ENCODE measurements at places on chromosomes 12 and 14.

DNA sequence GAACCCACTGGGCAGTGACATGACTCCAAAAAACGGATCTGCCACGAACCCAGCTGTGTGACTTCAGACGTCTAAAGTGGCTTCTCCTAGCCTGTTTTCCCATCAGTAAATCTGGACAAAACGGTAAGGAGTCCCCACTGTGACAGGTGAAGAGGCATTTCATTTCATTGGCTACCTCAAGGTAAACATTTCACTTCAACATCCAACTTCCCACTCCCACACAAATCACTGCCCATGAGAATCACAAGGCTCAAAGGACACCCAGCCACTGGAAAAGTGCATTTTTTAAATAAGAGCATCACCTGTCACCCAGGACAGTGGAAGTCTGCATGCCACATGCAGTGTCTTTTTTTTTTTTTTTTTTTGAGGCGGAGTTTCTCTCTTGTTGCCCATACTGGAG lies 27.9 kb downstream of the HSP90AA1 start:
- DNase-seq, result no peak

- no peak for DNase-seq
These were observed 30.1 kb upstream of the GPR132 start for GRCh38 chr14:105095236-105095805.

DNA sequence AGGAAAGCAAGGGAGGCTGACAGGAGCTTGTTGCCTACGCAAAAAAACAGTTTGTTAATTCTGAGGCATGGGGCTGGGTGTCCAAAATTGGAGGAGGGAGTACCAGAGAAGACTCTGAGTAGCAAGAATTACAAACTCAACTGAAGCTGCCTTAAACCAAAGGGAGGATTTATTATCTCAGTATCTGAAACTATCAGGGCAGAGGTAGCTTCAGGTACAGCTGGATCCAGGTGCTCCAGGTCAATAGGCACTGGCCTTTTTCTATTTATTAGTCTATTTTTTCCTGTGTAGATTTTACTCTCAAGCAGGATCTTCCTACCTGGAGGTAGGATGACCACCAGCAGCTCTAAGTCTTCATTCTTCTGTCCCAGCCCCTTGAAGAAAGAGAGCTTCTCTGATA lies 135.3 kb upstream of the NCOR2 start:
- DNase-seq, result no peak

DNA sequence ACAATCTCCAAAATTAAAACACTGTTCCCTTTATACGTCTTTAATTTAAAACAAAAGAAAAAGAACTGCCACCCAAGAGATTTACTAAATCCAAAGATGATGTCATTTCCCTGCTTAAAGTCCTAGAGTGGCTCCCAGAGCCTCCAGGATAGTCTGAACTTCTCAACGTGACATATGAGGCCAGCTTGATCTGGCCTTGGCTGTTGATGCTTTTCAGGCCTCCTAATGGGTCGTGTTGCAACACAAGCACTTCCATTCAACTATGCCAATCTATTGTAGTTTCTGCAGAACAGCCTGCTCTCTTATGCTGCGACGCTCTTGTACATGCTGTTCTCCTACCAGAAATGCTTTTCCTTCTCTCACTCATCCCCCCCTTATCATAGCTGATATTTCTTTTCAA lies 35.7 kb downstream of the LGR5 start:
- no peak for DNase-seq

- DNase-seq, result no peak
These were observed 186.0 kb upstream of the HMGA2 start for GRCh38 chr12:65638324-65638723.

- DNase-seq, result no peak
These were observed 137.4 kb downstream of the DAAM1 start for GRCh38 chr14:59325906-59326305.

GRCh38 chr12:11862798-11863197 lies 207.9 kb upstream of the BCL2L14 start:
- DNase-seq, result no peak

GRCh38 chr12:19428246-19428645 lies 11.0 kb upstream of the AEBP2 start:
- no peak for DNase-seq

DNA sequence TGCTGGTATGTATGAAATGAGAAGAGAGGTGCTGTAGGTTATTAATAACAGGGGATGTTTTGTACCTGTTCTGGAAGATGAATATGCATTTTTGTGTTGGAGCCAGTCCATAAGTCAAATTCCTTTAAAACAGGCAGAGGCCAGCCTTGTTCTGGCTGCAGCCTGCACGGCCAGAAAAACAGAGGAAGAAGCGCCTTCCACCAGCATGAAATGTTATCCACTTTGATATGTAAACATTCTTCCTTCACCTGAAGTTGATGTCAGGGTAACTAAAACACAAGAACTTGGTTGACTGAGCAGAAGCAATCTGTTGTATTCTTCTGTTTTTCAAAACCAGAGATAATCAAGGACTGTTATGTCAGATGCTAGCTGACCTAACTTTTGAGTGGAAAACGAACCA lies 237.9 kb upstream of the PLEKHG7 start:
- DNase-seq, result no peak

DNA sequence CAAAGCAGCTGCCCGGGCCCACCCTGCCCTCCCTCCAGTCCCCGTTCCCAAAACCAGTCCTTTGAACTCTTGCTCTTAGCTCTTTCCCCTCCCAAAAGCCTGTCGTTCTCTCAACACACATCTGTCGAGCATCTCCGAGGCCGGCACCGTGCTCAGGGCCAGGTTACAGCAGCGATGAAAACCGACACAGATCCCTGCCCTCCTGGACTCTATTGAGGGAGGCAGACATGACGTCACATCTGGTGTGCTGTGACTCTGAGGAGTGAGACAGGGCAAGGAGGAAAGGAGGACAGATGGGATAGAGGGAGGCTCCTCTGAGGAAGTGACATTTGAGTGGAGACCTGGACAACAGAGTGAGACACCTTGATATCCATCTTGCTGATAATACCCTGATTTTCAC lies 34.6 kb upstream of the PWP1 start:
- no peak for DNase-seq

- no peak for DNase-seq
These were observed 96.8 kb upstream of the MDM1 start for GRCh38 chr12:68428724-68429501.

GRCh38 chr12:95173392-95174251 lies 43.6 kb downstream of the FGD6 start:
- peak; percentile 30 for DNase-seq

DNA sequence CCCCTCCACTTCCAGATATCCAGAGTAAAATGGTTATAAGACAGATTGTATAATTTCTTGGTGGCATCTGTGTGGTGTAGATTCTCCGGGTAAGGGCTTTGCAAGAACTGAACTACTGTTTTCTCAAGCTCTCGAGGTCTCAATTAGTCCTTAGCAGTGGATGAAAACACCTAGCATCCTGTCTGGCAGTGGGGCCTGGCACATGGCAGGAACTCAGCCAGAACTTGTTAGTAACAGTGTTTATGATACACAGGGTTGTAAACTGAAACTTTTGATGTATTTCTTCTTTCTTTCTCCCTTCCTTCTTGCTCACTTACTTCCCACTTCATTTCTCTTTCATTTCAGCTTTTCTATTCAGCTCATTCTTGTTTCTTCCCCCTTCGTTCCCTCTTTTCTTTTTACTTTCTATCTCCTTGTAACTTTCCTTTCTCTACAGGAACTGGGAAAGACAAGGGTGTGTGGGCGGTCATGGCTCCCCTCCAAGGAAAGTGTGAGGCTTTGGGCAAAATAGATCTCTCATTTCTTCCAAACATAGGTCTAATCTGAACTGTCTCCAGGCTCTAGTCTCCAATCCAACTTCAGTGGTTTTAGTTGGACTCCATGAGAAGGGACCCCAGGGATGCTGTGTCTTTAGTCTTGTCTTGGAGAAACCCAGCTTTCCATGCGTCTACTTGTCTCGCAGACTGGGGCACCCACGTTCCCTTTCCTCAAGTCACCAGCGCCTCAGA lies 159.7 kb downstream of the PAH start:
- peak; percentile 33 for DNase-seq

- no peak for DNase-seq
These were observed 3.7 kb downstream of the TAS2R42 start for GRCh38 chr12:11183011-11183410.

- no peak for DNase-seq
These were observed 870.8 kb downstream of the GALC start for GRCh38 chr14:87122166-87122565.

- peak; percentile 85 for DNase-seq
These were observed 159.5 kb downstream of the ZFP36L1 start for GRCh38 chr14:68633131-68633991.

DNA sequence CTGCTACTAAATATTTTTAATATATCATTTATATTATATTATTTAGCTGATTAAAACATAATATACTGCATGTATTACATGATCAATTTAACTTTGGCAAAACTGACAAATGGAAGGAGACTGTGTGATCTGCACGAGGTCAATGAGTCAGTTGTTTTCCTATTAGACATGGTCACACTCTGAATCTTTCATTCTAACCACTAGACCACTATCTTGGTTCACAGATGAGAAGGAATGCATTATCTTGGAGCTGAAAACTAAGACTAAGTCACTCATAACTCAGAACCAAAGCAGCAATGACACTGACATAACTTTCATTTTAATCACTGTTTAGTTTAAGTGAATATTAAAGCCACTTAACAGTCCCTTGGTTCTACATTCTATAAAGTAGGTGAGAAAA lies 37.4 kb downstream of the GNPTAB start:
- no peak for DNase-seq

GRCh38 chr14:68426661-68427549 lies 366.0 kb downstream of the ZFP36L1 start:
- no peak for DNase-seq

DNA sequence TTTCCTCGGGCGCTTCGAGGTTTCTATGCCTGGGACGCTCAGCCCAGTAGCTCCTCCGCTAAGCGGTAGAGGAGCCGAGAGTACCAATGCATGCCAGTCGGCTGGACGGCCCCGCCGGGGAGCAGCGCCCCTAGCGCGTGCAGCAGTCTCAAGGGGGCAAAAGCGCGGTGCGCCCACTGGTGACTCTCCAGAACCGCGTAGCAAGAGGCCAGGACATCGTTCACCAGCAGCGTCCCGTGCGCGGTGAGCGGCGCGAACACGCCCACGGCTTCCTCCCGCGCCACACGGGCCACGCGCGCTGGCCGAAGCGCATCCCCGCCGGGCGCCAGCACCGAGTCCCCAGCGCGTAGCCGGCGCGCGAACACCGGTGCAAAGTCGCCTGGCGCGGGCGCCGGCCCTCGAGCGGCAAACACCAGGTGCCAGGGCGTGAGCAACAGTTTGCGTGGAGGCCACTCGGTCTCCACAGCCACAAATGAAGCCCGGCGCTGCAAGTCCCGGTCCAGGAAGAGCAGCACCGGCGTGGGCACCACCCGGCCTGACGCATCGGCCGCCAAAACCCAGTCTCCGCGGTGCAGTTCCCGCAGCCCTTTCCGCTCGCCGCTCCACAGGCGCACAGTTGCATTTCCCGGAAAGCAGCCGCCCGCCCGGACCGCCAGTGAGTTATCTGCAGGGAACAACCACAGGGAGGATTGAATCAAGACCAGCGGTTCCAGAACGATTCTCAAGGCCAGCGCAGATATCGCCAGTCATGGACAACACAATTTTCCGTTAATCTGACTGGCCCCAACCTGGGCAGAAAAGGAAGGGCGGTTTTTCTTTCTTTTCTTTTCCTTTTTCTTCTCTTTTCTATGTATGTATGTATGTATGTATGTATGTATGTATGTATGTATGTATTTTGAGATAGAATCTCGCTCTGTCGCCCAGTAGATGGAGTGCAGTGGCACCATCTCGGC lies 4.5 kb downstream of the DHH start:
- DNase-seq, result peak; percentile 42

- DNase-seq, result no peak
These were observed 166.0 kb downstream of the FOXN3 start for GRCh38 chr14:89251061-89251460.

- no peak for DNase-seq
These were observed 160.8 kb upstream of the TMPO start for GRCh38 chr12:98354520-98355035.

DNA sequence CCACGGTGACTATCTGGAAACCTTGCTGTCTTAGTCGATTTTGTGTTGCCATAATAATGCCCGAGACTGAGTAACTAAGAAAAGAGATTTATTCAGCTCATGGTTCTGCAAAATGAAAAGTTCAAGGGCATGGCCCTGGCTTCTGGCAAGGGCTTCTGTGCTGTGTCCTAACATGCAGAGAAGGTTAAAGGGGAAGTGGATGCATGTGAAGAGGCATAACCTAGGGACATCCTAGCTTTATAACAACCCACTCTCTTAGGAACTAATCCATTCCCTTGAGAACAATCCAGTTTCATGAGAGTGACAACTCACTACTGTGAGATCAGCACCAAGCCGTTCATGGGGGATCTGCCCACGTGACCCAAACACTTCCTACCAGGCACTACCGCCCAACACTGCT lies 11.5 kb downstream of the FLVCR2 start:
- DNase-seq, result no peak

DNA sequence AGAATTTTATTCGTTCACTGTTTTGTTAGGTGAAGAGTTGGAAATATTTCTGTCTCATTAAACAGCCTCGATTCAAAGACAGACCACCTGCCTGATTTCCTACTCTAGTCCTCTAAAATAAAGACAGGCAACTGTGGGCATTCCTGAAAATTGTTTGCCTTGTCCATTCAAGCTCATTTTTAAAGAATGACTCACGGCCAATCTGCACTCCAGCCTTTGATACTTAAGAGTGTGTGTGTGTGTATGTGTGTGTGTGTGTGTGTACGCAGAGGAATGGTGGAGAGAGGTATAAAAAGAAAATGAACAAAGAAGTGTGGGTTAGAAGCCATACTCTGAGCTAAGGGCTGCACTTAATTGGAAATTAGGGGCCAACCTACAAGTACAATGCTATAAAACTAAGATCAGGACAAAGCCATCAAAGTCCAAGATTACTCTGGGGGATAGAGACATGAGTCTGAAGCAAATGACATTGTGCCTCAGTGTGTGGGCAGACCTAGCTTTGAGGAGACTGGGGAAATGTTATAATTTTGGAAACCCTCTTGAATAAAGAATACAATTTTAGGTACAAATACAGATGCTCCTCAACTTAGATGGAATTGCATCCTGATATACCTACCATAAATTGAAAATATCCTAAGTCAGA lies 45.6 kb upstream of the SOCS2 start:
- no peak for DNase-seq

- no peak for DNase-seq
These were observed 24.3 kb downstream of the NCOR2 start for GRCh38 chr12:124543052-124543589.

DNA sequence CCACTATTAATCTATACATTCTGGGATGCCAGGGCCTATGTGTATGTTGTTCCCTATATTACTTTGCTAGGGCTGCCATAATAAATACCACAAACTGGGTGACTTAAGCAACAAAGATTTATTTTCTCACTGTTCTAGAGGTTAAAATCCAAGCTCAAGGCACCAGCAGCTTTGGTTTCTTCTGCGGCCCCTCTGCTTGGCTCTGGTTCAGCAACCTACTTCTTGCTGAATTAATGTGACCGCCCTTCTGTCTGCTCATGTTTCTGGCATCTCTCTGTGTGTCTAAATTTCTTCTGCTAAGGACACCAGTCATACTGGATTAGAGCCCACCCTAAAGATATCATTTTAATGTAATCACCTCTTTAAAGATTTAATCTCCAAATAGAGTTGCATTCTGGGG lies 84.7 kb downstream of the ZNF664 start:
- no peak for DNase-seq

- no peak for DNase-seq
These were observed 37.2 kb downstream of the GABARAPL1 start for GRCh38 chr12:10249690-10250455.

All from posterior cingulate gyrus (tissue), 11 donors.